ENCODE measurements at places on chromosomes 6 and 20. TPM values are rescaled to one million over a fixed set of nuclear protein-coding genes. Genes with fewer than 3 reads are reported as not detected.
A peak's percentile ranks its signal among the peaks of the same experiment; 100 is the strongest.

RNF182 gene
- total RNA-seq: 0.57 TPM

SLCO4A1 gene
- total RNA-seq: 8.4 TPM

DNA sequence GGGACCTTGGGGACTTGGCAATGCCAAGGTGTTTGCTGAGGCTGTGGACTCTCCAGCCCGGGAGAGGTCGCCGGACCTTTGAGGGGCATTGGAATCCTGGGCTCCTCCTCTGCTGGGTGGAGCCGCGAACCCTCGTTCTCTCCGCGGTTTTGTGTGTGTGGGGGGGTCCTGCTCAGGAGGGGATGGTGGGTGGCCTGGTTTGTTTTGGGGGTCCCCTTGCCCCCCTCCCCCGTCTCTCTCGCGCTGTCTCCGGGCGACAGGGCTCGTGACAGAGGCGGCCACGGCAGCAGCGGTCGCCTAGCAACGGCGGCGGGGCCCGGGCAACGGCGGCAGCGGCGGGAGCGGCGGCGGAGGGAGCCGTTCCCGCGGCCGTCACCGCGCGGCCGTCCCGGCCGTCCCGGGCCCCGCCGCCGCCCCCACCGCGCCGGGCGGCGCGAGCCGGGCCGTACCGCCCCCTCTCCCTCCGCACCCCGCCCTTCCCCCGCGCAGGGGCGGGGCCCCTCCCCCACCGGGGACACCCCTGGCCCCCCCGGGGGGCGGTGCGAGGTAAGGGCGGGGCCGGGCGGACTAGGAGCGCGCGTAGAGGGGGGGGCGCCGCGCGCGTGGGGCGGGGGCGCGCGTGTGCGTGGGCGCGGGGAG, 7.8 kb downstream of the SYNGAP1 start:
- peak; percentile 84 for DNase-seq

ZNF292 gene
- total RNA-seq: 47.3 TPM

- no peak for DNase-seq
Observed at GRCh38 chr20:34251619-34252018, 10.4 kb downstream of the ASIP start.

LAMA2 gene
- total RNA-seq: 134 TPM

- no peak for DNase-seq
Observed at GRCh38 chr20:53586640-53587039, 7.0 kb downstream of the ZNF217 start.

CBLN4 gene
- not detected for total RNA-seq

DNA sequence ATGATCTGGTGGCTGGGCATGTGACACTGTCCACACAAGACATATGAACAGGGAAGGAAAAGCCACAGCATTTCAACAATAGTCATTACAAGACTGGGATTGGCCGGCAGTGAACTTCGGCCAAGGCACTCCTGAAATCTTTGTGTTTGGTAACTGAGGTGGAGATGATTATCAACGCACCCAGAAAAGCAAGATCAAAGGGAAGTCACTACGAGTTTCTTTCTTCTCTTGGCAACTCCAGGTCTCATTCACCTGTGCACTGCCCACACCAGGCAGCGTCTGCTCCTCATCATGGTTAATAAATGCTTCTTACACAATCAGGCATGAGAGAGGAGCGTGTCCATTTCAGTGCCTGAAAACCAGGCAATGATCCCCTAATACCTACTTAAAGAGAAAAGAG, 20.5 kb upstream of the FOXC1 start:
- DNase-seq: no peak

KIAA1755 gene
- total RNA-seq: 18.7 TPM

DNA sequence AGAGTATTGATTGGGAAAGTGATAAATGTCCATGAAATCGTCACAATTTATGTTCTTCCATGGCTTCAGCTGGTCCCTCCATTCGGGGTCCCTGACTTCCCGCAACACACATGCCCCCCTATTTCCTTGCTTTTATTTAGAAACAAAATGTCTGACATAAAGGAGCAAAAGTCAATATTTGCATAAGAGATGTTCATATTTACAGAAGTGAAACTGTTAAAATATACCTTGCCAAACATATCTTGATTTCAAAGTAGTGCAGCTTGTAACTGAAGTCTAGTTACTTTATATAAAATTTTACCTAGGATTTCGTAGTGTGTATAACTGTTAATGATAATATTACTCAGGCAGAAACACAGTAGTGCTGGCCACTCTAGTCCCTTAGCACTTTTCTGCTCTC, 548.9 kb upstream of the ADGRB3 start:
- no peak for DNase-seq

TULP1 gene
- 0.54 TPM for total RNA-seq

ALDH8A1 gene
- total RNA-seq: 0.25 TPM

DNA sequence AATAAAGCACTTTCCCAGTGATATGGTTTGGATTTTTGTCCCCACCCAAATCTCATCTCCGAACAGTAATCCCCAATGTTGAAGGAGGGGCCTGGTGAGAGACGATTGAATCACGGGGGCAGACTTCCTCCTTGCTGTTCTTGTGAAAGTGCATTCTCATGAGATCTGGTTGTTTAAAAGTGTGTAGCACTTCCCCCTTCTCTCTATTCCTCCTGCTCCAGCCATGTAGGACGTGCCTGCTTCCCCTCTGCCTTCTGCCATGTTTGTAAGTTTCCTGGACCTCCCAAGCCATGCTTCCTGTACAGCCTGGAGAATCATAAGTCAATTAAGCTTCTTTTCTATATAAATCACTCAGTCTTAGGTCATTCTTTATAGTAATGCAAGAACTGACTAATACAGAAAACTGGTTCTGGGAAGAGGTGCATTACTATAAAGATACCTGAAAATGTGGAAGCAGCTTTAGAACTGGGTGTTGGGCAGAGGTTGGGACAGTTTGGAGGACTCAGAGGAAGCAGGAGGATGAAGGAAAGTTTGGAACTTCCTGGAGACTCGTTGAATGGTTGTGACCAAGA, 7.4 kb downstream of the EPM2A start:
- DNase-seq: no peak

DNA sequence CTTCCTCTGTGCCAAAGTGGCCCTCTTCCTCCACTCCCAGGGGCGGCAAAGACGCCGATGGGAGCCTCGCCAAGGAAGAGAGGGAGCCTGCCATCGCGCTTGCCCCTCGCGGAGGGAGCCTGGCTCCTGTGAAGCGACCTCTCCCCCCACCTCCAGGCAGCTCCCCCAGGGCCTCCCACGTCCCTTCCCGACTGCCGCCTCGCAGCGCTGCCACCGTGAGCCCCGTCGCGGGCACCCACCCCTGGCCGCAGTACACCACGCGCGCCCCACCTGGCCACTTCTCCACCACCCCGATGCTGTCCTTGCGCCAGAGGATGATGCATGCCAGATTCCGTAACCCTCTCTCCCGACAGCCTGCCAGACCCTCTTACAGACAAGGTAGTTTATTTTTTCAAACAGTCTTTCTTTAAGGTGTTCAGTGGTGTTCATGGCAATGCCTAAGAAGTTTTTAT, 64.9 kb downstream of the FNDC1 start:
- no peak for DNase-seq

DNA sequence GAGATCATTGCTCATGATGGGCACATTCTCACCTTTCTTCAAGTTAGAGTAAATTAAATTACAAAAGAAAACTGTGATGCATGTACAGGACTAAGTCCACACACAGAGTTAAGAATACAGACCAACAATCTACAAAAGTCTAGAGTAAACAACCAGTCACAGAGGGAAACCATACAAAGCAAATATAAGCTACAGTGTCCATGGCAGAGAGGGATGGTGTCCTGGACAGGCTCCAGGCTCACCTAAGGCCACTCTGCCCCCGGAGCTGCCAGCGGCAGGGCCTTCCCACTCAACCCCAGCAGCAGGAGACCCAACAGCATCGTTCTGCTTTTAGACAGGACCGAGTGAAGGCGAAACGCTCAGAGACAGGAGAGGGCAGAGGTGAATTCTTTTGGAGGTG, 16.0 kb downstream of the PDE10A start:
- no peak for DNase-seq

HLA-F gene
- total RNA-seq: 45.8 TPM

COL12A1 gene
- total RNA-seq: 8.1 TPM

DNA sequence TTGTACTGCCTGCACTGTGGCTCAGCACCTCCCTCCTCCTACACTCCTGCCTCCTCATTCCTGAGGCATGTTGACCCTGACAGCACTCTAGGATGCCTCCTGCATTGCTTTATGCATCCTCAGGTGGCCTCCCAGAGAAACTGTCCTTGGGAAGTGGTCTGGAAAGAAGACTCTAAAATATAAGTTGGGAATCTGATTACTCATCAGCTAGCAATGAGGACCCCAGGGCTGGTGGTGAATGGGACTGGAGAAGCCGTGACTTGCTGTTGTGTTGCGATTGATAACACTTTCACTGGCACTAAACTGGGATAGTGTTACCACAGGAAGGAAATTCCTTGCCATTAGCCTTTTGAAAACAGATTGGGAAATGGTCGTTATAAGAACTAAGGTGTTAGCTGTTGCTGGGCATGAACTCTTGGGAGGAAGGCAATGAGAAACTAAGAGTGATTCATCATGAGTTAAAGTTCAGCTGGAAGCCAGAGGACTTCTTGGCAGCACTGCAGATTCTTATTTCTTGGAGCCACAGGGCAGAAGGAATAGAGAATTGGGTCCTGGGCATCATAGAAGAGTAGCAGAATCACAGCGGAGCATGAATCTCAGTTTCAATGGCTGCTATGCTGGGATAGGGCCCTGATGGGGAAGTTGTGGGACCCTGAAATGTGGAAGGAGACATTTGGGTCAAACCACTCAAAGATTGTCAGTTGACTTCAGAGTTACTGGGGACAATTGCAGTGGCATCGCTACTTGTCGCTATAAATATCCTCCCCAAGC, 10.1 kb upstream of the SIRPD start:
- DNase-seq: no peak
